Urinary bladder (tissue), 4 donors: ENCODE measurements at places on chromosomes 11 and 22. TPM values are rescaled to one million over a fixed set of nuclear protein-coding genes. Genes with fewer than 3 reads are reported as not detected.

GRCh38 chr22:48872271-48873190 lies 955.1 kb downstream of the BRD1 start:
- DNase-seq = no peak

The SLC22A8 gene
- not detected for total RNA-seq

DNA sequence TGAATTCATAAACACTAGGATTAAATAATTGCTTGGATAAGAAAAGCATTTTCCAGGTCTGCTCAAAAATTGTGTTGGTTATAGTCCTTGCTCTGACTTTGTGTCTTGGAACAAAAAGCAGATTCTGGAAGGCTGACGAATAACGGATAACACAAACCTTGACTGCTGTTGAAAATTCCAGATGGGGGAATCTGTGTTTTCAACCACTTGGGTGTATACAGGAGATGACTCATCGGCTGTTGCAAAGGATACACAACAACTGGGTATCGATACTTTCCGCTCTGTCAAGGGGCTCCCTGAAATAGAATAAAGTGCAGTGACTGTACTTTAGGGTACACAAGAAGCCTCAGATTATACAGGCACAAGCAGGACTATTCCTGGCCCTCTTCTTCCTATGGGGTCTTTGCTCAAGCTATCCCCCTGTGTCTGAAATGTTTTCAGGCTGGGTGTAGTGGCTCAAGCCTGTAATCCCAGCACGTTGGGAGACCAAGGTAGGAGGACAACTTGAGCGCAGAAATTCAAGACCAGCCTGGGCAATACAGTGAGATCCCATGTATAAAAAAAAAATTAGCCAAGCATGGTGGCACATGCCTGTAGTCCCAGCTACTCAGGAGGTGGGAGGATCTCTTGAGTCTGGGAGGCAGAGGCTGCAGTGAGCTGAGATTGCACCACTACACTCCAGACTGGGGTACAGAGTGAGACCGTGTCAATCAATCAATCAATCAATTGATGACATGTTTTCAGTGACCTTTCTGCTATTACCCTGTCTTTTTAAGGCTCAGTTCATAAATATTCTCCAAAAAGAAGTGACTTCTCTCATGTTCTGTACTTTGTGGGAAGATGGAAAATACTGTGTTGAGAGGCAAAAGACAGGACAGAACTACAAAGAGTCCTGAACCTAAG lies 48.6 kb upstream of the UCP3 start:
- DNase-seq = no peak

GRCh38 chr11:44774731-44775130 lies 48.0 kb downstream of the TSPAN18 start:
- DNase-seq = no peak

DNA sequence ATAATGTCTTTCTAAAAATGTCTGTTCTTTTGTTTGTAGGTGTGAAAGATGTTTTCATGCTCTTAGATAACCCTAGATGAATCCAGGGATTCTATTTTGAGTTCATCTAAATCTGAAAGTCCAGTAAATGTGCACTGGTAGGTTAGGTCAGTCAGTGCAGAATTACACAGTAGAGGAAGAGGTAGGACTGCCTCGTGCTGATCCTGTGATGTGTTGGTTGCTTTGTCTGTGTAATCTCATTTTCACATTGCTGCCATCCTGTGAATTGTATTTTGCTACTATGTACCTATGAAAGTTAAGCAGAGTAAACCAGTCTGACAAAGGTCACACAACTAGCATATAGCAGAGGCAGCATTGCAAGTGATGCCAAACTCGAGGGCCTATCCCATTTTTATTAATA lies 36.5 kb downstream of the ATXN10 start:
- DNase-seq = no peak

GRCh38 chr11:45853332-45854219 lies 6.3 kb downstream of the CRY2 start:
- no peak for DNase-seq

DNA sequence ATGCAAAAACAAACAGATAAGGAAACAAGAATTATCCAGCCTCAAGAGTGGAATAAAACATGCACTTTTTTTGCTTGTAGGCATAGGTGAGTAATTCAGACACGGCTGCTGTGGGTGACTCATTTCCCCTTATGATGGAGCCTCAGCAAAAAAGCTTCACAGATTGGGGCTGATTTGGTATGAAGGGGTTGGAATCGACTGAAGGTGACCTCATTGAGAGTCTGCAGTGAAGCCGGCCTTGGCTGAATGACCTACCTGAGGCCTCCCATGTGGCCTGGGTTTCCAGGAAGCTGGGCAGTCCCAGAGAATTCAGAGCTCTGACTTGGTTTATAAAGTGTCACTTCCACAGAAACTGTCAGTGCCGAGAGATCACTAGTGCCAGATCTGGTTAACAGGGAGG lies 34.2 kb upstream of the VPREB1 start:
- DNase-seq = no peak

DNA sequence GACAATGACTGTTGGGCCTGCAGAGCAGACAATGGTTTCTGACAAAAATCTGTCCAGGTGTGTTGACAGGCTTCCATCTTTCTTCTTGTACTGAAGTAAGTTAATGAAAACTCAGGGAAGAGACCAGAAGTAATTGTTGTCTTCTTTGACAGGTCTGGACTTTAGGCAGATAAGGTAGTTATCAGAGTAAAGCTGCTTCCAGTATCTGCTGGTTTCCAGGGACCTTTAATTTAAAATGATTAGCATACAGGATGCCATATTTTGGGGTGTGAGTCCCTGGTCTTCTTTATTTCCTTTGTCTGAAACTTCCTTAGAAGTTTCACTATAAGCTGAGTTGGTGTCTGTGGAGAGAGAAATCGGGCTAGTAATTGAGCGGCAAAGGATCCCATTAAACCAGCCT lies 1.4 kb downstream of the TMX2 start:
- DNase-seq = no peak

- DNase-seq = no peak
These were observed 2.6 kb upstream of the UCP3 start for GRCh38 chr11:74011360-74012073.

- no peak for DNase-seq
These were observed 19.4 kb downstream of the RNF185 start for GRCh38 chr22:31179345-31179744.

DNA sequence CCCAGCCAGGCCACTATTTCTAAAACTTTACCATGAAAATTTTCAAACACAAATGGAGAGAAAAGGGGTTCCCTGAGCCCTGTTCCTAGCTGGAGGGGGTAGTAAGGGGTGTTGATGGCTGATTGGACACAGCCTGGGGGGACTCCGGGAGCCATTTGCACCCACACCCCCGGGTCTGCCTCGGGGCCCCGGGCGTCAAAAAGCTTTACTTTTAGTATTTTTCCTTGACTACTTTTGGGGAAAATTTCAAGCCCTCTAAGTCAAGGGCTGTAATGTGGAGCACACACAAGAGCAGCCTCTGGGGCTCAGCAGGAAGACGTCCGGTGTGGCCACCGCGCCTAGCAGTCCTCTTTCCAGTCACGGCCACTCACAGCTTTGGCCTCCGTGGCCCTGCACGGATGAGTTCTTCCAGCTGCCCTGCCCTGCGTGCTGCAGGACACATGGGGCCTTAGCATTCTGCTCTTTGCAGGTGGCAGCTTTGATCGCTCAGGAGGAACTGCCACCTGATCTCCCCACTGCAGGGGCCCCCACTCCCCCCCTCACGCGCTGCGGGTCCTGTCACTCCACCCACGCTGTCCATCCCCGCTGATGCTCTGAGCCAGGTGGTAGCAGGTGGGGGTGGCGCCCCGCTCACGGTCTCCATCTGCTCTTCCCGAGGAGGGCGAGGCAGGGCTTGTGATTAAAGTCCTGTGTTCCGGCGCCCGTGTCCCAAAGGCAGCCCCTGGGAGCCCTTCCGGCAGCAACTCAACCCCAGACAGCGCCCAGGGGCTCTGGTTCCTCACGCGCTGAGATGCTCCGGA lies 14.4 kb downstream of the RNH1 start:
- DNase-seq = no peak

- DNase-seq = no peak
These were observed 795.5 kb downstream of the METTL15 start for GRCh38 chr11:28903716-28904115.

The PC gene
- 3.6 TPM for total RNA-seq

The IPO7 gene
- 202 TPM for total RNA-seq

DNA sequence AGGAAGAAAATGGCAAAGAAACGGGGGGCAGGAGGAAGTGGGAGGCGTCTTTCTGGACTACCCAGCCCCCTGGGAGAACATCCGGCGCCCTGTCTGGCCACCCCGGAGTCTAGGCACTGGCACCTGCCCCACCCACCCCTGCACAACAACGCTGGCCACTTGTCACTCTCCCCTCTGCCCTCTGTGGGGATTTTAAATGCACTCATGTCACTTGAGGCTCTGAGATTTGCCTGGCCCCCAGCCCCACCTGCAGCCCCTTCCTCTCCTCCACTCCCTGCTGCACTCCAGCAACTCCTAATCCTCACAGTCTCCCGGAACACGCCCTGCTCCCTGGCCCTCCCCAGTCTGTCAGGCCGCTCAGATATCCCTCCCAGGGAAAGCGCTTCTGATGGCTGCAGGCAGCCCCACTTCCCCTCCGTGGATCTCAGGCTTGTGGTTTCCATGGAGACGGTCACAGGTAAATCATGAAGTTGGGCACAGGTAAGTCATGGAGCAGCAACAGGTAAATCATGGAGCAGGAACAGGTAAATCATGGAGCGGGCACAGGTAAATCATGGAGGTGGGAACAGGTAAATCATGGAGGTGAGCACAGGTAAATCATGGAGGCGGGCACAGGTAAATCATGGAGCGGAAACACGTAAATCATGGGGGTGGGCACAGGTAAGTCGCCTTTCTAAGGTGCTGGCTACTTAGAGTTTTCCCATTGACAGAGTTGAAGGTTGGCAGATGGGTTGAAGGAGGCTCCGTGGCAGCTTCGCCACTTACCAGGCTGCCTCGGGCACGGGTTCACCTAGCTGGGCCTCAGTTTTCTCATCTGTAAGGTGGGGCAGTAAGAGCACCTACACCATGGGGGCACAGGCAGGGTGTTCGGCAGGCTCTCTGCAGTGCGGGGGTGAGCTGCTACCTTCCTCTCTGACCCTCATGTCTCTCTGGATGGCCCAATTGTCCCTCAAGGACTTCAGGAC lies 79.0 kb upstream of the SHISAL1 start:
- DNase-seq = no peak

DNA sequence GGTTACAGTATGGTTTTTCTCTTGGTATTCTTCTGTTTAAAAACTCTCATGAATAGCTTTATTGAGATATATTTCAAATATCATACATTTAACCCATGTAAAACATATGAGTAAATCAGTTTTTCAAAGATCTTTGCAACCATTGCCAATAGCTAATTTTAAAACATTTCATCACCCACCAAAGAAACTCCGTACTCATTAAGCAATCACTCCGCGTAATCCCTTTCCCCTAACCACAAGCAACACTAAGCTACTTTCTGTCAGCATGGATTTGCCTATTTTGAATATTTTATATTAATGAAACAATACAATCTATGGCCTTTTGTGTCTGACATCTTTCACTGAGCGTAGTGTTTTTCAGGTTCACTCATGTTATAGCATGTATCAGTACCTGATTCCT lies 697.9 kb upstream of the ANO5 start:
- DNase-seq = no peak

The OR51B4 gene
- total RNA-seq = 2.0 TPM

The AGBL2 gene
- 3.5 TPM for total RNA-seq

- DNase-seq = no peak
These were observed 474.3 kb downstream of the METTL15 start for GRCh38 chr11:28582506-28582905.

GRCh38 chr22:20610243-20610686 lies 102.9 kb downstream of the MED15 start:
- DNase-seq = no peak

- no peak for DNase-seq
These were observed 98.3 kb upstream of the ZC3H12C start for GRCh38 chr11:109994907-109995306.

GRCh38 chr11:28223577-28223976 lies 115.4 kb downstream of the METTL15 start:
- no peak for DNase-seq

DNA sequence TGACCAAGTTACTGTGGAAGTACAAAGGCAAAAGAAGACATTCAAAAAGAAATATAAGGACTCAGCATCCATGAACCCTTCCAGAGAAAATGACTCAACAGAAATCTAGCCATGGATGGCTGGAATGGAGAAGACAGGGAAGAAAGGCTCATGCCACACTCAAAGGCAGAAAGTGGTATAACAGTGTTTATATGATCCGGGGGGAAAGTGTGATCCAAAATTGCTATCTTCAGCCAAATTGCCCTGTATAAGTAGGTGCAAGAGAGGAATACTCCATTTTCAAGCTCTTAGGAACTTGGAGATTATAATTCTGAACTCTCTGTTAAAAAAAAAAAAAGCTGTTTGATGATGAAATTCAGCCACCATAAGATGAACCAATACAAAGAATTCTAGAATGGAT lies 81.8 kb upstream of the TENM4 start:
- no peak for DNase-seq

- DNase-seq = no peak
These were observed 166.0 kb downstream of the KIRREL3 start for GRCh38 chr11:126834573-126834972.

The MOV10L1 gene
- 9.7 TPM for total RNA-seq

DNA sequence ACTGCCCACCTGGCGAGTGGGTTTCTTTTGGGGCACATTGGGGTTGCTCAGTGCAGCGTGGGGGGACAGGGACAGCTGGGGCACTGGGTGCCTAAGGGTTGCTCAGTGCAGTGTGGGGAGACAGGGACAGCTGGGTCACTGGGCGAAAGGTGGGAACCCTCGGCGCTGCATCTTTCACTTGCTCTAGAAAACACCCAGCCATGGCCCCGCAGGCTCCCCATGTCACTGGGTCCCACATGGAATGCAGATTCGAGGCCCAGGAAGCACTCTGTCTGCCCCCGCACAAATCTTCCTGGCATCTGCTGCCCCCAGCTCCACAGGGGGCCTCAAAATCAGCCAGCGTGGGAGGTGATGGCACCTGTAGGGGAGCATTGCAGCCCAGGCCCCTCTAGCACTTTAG lies 229.3 kb downstream of the BRD1 start:
- no peak for DNase-seq

The PATZ1 gene
- 17.6 TPM for total RNA-seq

DNA sequence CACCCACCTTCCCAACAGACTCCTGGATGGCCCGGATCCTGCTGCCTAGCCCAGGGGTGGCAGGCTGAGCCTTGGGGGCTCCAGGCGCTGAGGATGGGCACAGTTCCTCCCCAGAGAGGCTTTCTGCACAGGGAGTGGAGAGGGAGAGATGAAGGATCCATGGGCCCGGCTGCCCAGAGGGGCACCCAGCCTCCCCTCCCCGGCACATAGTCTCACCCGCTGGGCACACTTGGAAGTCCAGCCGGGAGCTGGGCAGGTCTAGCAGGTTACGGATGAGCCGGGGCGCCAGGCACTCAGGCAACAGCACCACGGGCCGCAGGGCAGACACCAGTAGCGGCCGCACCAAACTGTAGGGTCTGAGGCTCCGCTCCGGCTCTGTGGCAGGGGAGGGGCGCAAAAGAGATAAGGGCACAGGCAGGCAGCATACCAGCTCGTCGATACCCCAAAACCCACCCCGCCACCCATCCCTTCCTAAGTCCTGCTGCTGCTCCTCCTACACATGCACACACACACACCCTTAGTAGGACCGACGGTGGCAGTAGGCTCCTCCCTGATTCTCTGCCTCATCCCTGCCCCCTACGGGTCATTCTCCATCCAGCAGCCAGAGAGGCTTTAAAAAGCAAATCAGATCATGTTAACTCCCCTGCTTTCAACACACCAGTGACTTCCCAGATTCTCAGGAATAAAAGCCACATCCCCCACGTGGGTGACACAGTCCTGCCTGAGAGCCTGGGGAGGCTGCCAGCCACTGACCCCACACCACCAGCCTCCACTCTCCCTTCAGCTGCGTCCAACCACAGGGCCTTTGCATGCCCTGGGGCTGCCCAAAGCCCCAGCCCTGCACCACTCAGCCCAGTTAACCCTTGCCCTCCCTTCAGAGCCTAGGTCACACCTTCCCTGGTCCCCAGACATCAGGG lies 6.5 kb upstream of the MFNG start:
- DNase-seq = no peak
